SIG-M5 (cell line): ENCODE measurements at places on chromosomes 4 and X.

DNA sequence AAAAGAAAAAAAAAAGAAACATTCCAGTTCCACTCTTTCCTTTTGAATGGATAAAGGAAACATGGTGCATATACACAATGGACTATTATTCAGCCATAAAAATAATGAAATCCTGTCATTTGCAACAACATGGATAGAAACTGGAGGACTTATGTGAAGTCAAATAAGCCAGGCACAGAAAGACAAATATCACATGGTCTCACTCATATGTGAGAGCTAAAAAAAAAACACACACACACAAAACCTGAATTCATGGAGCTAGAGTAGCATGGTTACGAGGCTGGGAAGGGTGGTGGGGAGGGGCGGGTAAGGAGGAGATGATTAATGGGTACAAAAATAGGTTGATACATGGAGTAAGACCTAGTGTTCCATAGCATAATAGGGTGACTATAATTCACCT lies 22.4 kb upstream of the SH3KBP1 start:
- no peak for DNase-seq

DNA sequence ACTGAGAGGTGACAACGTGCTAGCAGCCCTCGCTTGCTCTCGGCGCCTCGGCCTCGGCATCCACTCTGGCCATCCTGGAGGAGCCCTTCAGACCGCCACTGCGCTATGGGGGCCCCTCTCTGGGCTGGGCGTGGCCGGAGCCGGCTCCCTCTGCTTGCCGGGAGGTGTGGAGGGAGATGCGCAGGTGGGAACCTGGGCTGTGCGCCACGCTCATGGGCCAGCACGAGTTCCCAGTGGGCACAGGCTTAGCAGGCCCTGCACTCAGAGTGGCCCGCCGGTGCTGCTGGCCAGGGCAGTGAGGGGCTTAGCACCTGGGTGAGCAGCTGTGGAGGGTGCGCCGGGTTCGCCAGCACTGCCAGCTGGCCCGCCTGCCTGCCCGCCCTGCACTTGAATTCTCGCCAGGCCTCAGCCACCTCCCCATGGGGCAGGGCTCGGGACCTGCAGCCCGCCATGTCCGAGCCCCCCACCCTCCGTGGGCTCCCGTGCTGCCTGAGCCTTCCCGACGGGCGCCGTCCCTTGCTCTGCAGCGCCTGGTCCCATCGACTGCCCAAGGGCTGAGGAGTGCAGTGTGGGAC lies 148.0 kb downstream of the RAPGEF2 start:
- DNase-seq = no peak

GRCh38 chr4:177480795-177481194 lies 38.6 kb upstream of the AGA start:
- DNase-seq = no peak

DNA sequence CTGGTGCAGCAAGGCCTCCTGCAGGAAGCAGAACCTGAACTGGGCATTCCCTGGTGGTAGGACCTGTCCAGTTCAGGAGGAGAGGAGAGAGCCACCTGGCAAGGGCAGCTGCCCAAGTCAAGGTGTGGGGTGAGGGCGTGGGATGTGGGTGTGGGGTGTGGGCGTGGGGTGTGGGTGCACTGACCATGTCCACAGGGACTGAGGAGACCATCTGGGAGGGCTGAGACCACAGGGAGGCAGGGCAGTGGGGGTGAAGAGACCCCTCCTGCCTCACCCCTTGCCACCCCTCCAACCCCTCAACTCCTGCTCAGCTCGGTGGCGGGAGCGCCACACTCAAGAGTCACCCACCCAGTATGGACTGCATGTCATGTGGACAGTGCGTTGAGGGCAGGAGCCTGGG lies 117.9 kb downstream of the CPZ start:
- no peak for DNase-seq

- no peak for DNase-seq
Measured at GRCh38 chr4:173490817-173491528, 39.1 kb downstream of the HAND2 start.

- DNase-seq = no peak
Measured at GRCh38 chr4:119087121-119087520, 48.5 kb upstream of the MYOZ2 start.

- no peak for DNase-seq
Measured at GRCh38 chr4:104818579-104818978, 323.9 kb upstream of the CXXC4 start.

DNA sequence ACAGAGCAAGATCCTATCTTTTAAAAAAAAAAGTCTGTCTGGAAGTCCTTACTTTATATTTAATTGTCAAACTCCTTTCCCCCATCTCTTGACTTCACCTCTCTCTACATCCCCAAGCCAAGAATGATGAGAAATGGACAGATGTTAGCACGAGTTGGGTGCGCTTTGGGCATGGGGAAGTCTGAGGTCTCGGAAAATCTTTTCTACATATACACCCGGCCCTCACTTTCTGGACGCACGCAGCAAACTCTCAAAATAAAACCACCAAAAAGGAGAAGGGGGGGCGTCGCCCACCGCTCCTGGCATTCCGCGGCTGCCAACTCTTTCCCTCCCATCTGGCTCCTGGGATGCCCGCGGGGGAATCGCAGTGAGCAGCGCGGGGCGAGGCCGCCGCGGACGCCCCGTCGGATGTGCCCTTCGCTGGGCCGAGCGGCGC lies 756 bp downstream of the IGFBP7 start:
- no peak for DNase-seq

DNA sequence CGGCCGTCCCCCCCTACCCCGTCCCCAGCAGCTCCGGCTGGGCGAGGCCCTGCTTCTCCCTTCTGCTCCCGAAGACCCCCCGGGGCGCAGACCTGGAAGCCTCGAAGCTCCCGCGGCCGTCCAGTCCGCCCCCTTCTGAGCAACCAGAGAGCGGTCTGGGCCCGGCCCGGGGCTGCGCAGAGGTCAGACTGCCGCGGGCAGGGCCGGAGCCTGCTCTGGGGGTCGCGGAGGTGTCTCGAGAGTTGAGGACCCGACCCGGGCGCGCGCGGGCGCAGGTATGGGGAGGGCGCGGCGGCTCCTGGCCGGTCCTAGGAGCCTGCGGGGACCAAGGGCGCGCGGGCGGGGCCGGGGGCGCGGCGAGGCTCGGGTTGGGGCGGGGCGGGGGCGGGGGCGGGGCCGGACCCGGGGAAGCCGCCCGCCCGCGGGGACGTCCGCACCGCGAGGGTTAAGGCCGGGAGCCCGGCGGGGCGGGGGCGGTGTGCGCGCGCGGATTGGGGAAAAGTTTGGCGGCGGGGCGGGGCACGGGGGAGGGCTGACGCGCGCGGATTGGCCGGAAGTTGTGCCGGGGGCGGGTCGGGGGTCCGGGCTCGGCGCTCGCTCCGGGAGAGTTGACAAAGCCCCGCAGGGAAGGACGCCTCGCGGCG lies at the start of gene FGFRL1:
Gene FGFRL1 (plus strand): TSS at position 605 of the 644 bp plus-strand sequence. CDS start 860 bp downstream, outside the sequence.
- no peak for DNase-seq

- no peak for DNase-seq
Measured at GRCh38 chrX:155968326-155968661, 29.2 kb upstream of the IL9R start.

- no peak for DNase-seq
Measured at GRCh38 chr4:94833394-94833793, 75.6 kb downstream of the BMPR1B start.

GRCh38 chrX:40439625-40440532 lies 140.9 kb upstream of the ATP6AP2 start:
- peak; percentile 4 for DNase-seq

- DNase-seq = no peak
Measured at GRCh38 chrX:1416327-1416784, 24.4 kb upstream of the SLC25A6 start.

DNA sequence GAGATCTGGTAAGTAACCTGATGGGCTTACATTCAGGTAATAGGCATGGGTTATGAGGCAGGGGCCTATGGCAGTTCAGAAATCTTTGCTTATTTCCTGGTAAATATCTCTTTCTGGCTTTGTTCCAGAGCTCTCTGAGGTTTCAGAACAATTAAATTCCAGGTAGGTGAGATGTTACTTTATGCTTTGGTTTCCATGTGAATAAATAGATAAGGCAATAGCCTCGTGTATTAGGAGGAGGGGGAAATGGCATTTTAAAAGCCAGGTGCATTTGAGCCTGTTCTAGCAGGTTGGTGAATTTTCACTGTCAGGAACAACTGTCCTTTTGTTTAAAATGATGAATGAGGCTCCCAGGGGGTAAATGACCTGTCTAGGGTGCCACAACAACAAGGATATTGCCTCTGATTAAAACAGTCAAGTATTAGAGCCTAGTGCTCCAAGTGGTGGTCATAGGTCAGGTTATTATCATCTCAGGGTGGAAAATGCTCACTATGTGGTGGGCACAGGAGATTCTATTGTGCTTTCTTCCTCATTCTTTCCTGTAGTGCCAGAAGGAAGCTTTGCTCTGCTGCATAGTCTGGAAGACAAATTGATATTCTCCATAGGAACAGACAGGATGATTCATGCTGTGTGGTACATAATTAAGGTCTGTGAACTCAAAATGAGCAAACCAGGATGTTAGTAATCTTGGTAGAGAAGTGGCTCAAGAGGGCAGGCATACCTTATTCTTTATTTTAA lies 296.2 kb downstream of the INPP4B start:
- no peak for DNase-seq

GRCh38 chrX:22392133-22392948 lies 119.6 kb downstream of the CBLL2 start:
- DNase-seq = no peak
